ENCODE measurements at places on chromosomes 16 and 17.

DNA sequence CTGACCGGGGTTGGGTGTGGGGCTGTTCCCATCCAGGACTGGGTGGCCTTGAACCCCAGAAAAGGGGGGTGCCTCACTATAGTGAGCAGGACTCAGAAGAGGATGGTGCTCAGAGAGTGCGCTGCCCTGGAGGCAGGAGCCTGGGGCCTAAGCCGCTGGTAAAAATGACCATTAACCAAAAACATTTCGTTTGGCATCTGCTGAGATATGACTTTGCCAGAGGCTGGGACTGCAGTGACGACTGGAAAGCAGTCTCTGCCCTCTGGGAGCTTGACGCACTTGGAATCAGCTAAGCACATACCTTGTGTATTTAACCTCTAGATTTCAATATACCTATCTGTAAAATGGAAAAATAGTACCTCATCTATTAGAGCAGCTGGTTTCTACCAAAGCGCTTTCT is 7.2 kb upstream of the CRHR1 start:
- DNase-seq = no peak

- no peak for DNase-seq
Observed at GRCh38 chr16:899683-900060, 71.1 kb downstream of the LMF1 start.

- DNase-seq = no peak
Observed at GRCh38 chr17:43591001-43591400, 44.9 kb upstream of the ETV4 start.

DNA sequence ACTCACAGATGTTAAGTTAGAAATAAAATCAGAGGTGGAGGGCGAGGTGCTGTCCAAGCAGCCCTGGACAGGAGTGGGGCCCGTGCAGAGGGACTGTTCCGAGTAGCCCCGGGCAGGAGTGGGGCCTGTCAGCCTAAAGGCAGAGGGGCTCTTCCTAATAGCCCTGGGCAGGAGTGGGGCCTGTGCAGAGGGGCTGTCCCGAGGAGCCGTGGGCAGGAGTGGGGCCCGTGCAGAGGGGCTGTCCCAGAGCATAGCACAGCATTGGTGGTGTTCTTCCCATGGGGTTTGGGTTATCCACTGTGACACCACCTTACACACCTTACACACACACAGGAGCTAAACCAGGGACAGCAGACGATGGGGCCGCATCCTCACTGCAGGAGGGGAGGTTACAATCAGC is 10.4 kb downstream of the CEP131 start:
- DNase-seq = no peak

- peak; percentile 84 for DNase-seq
Observed at GRCh38 chr17:30824356-30825145, at the start of gene CRLF3. CRLF3 (minus strand) TSS chr17:30824692; CDS start chr17:30824651, 41 bp downstream.

DNA sequence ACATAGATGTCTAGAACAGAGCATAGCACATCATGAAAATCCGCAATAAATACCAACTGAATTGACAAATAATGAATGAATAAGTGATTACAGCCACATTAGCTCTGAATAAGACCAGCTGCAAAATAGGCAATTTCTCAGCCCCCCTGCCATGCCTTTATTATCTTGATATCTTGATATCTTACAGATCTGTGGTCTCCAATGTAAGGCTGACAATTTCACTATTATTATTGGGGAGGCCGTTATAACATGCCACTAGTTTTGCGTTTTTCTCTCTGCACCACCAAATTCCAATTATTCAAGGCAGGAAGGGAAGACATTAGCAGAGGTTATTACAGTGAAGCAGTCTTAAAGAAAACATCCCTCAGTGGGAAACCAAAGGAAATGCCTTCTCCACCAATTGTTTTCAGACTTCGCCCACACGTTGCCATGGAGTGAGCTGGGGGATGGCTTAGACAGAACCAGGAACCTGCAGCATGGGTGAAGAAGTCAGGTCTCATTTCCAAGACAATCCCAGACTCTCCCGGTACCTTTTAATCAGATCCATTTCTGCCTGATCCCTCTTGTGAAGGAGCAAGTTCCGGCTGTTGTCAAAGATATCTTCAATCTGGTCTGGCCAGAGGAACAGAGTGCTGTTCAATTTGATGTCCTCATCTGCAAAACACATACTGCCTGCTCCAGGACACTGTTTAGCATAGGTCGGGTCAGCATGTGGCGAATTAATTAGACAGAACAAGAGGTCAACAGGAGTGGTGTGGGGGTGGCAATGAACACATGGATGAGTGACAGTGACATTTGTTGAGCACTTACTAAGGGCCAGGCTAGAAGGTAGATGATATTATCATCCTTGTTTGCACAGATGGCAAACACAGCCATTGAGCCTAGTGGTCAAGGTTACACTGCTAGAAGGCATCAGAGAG is 46.4 kb downstream of the DNAH3 start:
- peak; percentile 26 for DNase-seq

GRCh38 chr16:22890976-22891375 is 77.0 kb downstream of the HS3ST2 start:
- no peak for DNase-seq
